ENCODE measurements at places on chromosomes 13 and 19.
A peak's percentile ranks its signal among the peaks of the same experiment; 100 is the strongest.

- DNase-seq, result no peak
Observed at GRCh38 chr13:33828431-33829129, 10.6 kb downstream of the RFC3 start.

- no peak for DNase-seq
Observed at GRCh38 chr13:30904043-30904442, 2.0 kb upstream of the MEDAG start.

DNA sequence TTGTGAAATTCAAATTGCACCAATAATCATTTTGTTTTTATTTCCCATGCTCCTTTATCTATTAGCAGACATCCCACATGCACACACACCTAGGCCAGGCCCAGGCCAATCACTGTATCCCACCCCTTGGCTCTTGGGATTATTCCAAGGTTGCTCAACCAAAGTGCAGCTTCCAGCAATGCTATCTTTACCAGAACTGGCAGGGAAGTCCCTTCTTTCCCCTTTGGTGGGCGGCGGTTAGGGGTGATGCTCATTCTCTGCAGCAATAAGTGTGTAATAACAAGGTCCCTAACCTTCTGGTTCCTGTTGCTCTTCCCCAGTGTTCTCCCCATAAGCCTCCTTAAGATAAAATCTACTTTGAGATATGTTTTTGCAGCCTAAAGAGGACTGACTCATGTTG, 18.3 kb upstream of the KCTD12 start:
- no peak for DNase-seq

DNA sequence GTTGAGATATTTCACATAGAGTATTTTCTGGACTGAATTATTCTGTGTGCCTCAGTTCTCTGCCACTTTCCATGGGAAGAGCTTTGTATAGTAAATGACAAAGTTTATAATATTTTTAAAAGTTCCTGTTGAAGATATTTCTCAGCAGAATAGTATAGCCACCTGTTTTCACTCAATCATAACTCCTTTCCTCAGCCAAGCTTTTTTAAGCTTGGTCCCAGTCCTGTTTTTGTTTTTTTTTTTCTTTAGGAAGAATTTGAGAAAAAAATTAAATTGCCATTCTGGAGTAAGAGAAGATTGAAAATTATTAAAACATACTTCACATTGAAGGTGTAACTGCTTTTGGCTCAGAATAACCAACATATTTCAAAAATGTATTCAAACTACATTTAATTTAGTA, 55.5 kb downstream of the ENOX1 start:
- DNase-seq, result no peak

DNA sequence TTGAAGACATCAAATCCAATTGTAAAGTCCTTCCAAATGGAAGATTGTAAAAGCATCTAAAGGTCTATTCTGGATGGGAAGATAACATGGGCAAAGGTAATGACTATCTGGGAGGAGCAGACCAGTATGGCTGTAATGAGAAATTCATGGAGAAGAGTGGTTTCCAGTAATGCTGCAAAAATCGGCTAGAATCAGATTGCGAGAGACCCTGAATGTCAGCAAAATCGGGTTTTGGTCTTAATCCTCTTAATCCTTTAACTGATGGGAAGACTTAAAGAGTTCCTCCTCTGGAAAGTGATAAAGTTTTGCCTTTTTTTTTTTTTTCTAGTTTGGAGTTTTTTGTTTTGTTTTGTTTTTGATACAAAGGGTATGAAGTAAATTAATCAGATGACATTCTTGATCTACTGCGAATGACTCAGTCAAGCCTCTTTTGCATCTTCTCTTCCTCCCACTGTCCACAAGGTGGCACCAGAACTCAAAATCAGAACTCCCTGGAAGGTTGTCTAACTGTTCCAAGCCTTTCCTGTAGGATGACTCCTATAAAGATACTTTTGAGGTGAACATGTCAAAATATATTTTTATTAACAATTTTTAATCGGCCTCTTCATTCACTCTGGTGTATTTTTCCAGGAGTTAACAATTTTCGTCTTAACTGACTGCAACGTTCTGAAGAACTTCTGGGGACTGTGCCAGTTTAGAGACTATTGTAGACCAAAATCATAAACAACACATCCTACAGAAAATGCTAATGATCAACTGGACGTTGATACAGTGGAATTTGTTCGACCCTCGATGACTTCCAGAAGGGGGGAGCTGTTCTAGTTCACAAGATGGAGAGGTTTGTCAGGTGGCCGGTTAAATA, 213.3 kb upstream of the MIR17HG start:
- DNase-seq, result no peak

GRCh38 chr13:29922896-29923295, 72.5 kb upstream of the UBL3 start:
- DNase-seq, result no peak

DNA sequence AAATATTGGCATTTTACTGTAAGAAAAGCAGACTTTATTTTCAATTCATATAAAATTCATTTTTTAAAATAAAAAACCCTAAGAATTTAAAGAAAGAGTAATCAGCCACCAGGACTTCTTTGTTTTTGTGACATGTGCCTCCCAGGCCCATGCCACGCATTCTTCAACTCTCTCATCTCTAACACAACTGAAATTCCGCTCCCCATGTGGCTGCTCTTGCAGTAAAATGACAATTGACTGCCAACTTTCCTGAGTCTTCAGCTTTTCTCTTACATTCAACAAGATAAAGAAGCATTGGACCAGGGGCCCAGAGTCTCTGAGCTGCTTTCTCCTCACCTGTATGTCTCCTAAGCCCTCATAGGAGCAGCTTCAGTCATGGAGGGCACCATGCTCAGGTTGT, 372.1 kb downstream of the UQCRFS1 start:
- no peak for DNase-seq

GRCh38 chr19:3370728-3371591, 4.6 kb downstream of the NFIC start:
- DNase-seq, result no peak

GRCh38 chr19:17327654-17328516, 6.8 kb downstream of the ANO8 start:
- peak; percentile 31 for DNase-seq

DNA sequence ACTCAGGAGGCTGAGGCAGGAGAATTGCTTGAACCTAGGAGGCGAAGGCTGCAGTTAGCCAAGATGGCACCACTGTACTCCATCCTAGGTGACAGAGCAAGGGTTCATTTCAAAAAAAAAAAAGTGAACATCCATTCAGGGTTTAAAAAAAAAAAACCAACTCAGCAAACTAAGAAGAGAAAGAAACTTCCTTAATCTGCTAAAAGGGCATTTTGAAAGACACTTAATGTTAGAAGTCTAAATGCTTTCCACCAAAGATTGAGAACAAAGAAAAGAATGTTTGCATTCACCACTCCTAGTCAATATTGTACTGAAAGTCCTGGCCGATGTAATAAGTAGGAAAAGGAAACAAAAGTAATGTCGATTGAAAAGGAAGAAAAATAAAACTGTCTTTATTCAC, 7.1 kb upstream of the PSMC4 start:
- no peak for DNase-seq

DNA sequence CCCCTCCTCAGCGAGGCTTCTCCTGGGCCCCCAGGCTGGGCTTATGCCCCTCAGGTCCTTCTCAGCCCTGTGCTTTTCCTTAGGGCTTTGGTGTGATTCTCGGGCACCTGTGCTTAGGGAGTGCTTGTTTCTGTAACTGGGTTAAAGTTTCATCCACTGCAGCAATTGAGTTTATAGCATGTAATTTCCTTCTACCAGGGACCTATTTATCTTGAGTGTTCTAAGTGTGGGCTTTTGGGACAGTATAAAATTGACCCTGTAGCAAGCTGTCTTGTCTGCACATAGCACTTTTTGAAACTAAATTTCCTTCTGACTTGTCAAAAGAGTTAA, 47.6 kb downstream of the GATAD2A start:
- DNase-seq, result no peak

DNA sequence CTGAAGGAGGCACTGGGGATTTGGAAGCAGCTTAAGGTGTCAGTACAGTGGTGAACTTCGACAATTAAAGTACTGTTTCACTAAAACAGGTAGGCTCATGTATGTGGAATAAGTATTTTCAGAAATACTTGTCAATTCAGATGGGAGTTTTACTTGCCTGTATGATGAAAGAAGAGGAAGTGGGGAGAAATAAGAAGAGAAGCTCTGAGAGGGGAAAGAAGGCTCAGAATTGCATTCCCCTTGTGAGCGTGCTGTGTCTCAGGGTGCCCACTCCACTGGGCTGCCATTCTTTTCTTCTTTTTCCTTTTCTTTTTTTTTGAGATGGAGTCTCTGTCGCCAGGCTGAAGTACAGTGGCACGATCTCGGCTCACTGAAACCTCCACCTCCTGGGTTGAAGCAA, 38.6 kb upstream of the RNF17 start:
- no peak for DNase-seq

- no peak for DNase-seq
Observed at GRCh38 chr19:40552848-40553247, 23.8 kb upstream of the SHKBP1 start.

GRCh38 chr19:4866595-4867424, 657 bp downstream of the PLIN3 start:
- DNase-seq, result no peak

- no peak for DNase-seq
Observed at GRCh38 chr13:100068133-100068931, 20.6 kb upstream of the PCCA start.

- DNase-seq, result peak; percentile 41
Observed at GRCh38 chr19:50046649-50047503, 21.1 kb downstream of the ZNF473 start.

DNA sequence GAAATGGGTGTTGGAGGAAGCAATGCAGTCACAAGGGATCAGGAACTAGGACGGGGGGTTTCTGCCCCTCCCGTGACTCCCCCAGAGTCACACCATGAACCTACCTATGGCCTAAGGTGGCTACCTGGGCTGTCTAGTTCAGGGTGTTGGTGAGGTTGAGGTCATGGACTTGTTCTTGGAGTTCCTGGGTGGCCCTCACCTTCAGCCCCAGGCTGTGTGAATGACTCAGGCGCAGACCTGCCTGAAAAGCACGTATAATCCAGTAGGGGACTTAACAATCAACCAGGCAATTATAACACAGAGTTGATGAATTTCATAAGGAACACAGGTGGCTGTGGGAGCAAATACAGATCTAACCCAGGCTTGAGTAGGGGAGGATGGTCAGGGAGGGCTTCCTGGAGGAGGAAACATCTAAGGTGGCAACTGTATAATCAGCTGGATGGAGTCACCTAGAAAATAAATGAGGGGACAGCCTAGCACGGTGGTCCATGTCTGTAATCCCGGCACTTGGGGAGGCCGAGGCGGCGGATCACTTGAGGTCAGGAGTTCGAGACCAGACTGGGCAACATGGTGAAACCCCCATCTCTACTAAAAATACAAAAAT, 25.6 kb upstream of the ADGRE1 start:
- DNase-seq, result no peak

- no peak for DNase-seq
Observed at GRCh38 chr19:19336597-19336996, 16.0 kb downstream of the MAU2 start.

- no peak for DNase-seq
Observed at GRCh38 chr19:40262422-40262821, 22.7 kb downstream of the AKT2 start.

DNA sequence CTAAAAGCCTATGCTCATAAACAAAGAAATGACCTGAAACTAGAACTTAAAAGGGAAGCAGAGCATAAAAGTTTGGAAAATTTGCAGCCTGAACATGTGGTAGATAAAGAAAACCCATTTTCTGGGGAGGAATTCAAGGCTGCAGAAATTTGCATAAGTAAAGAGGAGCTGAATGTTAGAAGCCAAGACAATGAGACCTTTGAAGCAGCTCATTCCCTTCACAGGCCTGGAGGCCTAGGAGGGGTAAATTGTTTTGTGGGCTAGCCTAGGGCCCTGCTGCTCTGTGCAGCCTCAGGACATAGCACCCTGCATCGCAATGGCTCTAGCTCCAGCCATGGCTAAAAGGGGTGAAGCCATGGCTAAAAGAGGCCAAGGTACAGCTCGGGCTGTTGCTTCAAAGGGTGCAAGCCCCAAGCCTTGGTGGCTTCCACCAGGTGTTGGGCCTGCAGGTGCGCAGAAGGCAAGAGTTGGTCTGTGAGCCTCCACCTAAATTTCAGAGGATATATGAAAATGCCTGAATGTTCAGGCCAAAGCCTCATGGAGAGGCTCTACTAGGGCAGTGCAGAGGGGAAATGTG, 38.3 kb downstream of the ZIC2 start:
- no peak for DNase-seq

GRCh38 chr13:33690354-33690753, 127.6 kb upstream of the RFC3 start:
- no peak for DNase-seq

GRCh38 chr19:18429717-18430416, 8.1 kb downstream of the ISYNA1 start:
- DNase-seq, result no peak

- peak; percentile 34 for DNase-seq
Observed at GRCh38 chr19:17075864-17076542, 426 bp downstream of the MYO9B start.

DNA sequence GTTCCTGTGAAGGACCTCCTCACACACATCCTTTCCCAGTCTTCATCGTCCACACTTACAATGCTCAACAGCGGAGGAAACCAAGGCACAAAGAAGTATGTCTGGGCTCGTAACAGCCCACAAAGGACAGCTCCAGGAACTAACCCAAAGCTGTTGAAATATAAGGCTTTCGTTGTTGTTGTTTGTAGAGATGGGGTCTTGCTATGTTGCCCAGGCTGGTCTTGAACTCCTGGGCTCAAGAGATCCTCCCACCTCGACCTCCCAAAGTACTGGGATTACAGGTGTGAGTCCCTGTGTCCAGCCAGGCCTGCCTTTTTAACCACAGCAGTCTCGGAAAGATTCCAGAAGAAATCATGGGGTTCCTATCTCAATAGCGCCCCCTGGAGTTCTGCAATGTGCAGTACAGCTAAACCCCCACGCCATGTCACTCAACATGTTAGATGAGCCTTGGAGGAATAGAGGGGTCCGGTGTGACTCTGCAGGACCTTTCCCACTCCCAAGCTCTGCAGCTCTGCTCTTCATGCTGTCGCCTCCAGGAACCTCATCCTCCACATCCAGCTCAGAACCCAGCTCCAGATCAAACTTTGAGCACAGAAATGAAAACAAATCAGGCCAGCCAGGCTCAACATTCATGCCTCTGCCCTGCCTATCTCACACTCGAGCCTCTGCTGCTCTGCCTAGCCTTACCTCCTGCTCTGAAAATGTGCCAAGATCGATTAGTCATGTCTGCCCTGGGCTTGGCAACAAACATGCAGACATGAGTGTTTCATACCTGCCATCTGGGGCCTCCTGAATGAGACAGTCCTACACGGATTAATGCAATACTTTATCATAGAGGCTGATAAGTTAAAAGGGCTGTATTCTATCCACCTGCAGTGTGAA, 7.5 kb downstream of the PLA2G4C start:
- no peak for DNase-seq

- no peak for DNase-seq
Observed at GRCh38 chr19:54451331-54451871, 2.4 kb downstream of the LENG8 start.

All from activated CD4-positive, CD25-positive, alpha-beta regulatory T cell (primary cell).